ENCODE measurements at places on chromosomes 12 and 14.

DNA sequence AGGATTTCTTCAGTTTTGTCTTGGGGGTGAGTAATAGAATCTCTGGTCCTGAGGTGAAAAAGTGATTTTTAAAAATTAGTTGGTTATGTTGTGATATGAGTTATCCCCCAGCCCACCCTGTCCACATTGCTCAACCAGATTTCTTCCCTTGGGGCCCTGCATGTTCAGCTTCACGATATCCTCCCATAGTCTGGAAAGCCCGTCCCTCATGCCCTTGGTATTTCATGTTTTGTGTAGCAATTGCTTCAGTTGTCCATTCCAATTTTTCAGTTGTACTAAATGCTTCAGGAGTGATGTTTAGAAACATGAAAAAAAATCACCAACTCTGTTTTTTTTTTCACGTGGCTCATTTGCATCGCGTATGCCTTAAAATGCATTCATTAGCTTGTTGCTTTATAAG, 17.5 kb upstream of the BICD1 start:
- DNase-seq, result no peak

DNA sequence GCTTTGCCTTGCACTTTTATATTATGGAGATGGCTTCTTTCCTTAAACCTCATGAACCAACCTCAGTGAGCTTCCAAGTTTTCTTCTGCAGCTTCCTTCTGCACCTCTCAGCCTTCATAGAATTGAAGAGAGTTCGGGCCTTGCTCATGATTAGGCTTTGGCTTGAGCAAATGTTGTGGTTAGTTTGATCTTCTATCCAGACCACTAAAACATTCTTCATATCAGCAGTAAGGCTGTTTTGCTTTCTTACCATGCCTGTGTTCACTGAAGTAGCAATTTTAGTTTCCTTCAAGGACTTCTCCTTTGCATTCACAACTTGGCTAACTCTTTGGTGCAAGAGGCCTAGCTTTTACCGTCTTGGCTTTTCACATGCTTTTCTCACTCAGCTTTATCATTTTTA, 125.4 kb downstream of the SNAPC1 start:
- no peak for DNase-seq

- DNase-seq, result no peak
These were observed 9.8 kb upstream of the PARP11 start for GRCh38 chr12:3882896-3883564.

- no peak for DNase-seq
These were observed 248.0 kb downstream of the RASSF9 start for GRCh38 chr12:85588221-85588620.

DNA sequence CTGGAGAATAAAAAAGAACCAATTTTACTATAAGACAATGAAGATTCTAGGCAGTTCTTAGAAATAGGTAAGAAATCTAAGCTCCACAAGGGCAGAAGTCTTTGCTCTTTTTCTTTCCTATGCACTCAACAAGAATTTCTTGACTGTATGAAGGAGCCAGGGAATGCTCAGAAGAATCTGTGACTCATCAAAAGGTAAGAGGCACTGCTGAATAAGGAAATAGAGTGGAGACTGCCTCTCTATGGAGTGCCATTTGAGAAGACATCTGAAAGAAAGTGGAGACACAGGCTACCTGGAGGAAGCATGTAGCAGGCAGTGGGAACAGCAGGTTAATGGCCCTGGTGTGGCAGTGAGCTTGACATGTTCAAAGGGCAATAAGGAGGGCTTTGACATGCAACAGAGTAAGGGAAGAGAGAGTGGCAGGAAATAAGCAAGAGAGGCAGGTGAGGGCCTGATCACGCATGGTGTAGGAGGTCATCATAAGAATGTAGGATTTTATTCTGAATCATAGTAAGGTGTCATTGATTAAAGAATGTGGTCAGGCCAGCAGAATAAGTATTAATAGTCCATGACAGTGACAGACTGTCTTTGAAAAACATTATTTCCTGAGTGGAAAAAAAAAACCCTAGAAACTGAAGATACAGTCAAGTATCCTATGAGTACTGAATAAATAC, 446.7 kb upstream of the GARIN6 start:
- no peak for DNase-seq

DNA sequence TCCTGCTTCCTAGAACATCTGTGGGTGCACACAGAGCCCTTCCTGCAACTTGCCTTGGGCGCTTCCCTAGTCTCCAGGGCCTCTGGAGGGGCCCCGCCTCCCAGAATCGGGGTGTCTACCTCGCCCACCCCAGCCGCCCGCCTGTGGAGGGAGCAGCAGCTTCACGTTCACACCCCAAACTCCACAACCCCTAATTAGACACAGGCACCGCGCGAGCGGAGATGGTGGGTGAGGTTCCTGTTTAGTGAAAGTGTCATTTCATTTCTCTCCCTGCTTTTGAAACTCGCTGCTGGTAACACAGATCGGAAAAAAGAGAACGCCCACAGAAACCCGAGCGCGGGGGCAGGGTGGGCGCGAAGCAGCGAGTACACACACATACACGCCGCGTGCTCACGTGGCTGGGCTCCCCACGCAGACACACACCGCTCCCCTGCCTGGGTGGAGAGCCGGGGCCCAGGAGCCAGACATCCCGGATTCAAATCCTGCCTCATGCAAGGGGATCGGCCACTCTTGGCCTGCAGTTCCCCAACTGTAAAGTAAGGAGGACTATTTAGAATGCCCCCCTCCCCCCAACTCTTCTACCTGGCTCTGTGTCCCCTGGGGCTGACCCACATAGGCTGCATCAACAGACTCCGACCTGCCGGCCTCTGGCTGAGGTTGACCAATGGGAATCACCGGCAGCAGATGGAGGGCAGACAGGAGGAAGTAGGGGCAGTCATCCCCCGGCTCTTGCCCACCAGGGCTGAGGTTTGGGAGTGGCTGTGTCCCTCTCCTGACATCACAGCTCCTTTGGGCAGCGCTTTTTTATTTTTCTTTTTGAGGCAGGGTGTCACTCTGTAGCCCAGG, 79.2 kb upstream of the NCOR2 start:
- DNase-seq, result peak; percentile 72

DNA sequence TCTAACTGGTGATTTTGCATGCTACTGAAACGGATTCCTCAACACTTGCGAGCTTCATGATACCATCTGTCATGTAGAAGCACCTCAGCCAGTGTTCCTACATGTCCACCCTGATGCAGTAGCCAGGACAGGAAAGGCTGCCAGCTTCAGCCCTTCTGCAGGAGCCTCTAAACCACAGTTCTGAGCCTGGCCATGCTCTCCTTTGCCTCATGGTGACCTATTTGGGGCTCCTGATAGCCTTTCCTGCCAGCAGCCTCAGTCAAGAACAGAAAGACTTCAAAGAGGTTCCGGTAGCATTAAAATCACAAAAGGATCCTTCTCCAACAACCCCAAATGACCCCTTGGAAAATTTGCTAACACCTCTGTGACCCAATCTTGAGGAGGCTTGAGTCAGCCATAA, 96.0 kb downstream of the CNTN1 start:
- DNase-seq, result no peak

- DNase-seq, result no peak
These were observed 43.2 kb downstream of the RTN1 start for GRCh38 chr14:59827401-59827800.

DNA sequence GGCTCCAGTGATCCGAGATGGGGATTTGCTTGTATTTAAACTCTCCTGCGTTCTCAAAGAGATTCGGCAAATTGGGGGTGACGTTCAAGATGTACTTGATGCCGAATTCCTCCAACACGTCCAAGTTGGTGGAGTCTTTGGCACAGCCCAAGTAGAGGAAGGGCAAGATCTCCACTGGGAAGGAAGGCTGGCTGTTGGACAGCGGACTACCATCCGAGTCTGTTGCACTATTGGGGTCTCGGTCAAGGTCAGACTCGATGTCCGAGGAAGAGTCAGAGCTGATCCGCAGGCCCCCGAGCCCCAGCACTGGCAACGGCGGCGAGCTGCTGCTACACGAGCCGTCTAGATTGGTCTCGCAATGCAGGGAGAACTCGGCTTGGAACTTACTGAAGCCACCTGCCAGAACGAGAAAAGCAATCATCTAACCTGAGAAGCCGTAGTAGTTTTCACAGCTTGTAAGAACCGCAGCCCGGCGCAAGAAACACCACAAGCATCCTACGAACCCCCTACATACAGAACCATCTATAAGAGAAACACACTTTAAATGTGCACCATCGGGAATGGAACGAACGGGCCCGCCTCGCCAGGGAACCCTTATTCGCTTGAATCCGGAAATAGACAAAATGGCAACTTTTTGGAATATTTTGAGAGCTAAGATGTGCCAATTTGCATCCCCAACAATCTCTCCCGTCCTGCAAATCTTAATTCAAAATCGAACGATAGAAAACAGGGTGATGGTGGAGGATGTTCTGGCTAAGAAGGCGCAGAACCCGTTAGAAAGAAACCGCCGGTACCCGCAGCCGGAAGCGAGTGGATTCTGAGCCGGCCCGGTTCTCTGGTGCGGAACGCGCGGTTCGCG, 1.4 kb downstream of the DUSP6 start:
- DNase-seq, result peak; percentile 21

DNA sequence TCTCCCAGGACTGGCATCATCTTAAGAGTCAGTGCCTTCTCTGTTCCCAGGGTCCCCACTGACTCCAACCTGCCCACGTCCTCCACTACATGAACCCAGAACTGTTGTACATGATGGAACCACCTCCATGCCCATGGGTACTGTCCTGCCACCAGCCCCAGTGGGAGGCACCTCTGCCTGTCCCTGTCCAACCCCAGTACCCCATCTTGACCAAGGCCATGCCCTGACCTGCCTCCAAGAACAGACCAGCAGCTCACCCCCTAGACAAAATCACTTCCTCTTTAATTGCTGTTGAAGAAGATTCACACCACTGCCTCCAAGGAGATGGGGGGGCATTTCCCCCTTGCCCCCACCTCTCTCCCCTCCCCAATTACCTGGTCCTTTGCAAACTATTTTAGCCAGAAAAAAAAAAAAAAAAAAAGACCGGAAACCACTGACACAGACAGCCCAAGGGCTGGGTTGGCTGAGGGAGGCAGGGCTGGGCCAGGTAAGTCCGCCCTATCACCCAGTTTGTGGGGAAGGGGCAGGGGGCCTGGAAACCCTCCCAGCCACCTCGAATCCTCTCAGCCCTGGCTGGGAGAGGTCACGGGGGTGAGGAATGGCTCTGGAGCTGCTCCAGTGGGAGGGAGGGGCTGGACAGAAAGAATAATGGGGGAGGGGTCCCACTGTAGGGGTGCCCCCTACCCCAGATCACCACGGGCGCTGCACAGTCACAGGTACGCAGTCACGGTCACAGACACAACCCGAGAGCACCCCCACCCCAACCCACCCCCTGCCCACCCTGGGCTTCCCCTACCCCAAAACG, 13.4 kb downstream of the AGAP2 start:
- DNase-seq, result no peak

- DNase-seq, result no peak
These were observed 41.4 kb downstream of the ZC3H14 start for GRCh38 chr14:88604212-88604611.

DNA sequence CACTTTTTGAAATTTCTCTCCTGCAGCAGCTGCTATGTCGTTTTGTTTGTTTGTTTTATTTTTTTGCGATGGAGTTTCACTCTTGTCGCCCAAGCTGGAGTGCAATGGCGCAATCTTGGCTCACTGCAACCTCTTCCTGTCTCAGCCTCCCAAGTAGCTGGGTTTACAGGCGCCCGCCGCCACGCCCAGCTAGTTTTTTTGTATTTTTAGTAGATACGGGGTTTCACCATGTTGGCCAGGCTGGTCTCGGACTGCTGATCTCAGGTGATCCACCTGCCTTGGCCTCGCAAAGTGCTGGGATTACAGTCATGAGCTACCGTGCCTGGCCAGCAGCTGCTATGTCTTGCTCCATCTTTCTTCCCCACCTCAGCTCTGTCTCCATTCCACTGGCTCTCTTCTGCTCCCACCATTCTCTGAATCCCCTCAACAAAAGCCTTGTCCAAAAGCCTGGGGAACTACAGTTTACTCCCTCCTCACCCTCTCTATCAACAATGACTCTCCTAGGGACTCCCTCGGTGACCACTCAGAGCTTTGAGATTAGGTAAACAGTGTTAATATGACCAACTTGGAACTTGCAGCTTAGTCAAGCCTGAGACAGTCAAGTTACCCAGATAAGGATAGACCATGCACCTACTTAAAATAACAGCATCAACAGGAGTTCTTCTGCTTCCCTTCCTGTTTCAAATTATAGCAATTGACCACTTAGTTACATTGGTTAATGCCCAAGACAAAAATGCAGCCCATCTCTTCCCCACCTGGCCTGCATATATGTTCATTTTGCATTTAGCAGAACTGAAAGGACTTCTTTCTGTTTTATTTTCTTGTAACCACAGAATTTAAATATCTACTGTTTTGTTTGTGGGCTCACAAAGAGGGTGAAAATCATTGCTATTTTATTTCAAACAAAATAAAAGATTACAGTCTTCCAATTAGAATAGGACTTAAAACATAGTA, 189.0 kb upstream of the AMIGO2 start:
- no peak for DNase-seq
